ENCODE measurements at places on chromosomes 1 and 21.

DNA sequence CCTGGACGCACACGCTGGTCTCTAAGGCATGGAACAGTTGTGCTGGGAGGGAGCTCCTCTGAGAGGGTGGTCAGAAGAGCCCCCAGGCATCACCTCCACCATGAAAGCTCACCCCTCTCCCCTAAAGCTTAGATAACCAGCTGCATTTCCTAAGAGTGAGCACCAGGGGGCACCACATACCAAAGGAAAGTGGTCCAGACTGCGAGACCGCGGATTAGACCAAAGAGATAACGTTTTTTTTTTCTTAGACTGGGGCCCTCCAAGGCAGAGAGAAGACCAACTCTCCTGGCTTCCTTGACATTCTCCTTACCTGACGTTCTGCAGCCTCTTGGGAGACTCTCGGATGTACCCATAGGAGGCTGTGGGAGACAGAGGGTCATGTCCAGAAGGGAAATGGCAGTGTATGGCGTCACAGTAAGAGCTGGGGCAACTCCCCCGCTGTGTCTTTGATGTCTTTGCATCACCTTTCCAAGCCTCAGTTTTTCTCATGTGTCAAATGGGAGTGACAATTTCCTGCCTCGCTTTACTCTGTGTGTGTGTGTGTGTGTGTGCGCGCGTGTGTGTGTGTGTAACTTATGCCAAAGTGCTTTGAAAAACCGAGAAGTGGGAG is 12.3 kb upstream of the IFNLR1 start:
- DNase-seq = peak; percentile 76

- no peak for DNase-seq
Measured at GRCh38 chr1:24909388-24909898, 20.6 kb downstream of the RUNX3 start.

GRCh38 chr1:1918901-1919303 is at the start of gene TMEM52:
TMEM52 (minus strand) TSS chr1:1919279; CDS start chr1:1919265, 14 bp downstream.
- no peak for DNase-seq

GRCh38 chr1:41864471-41865040 is 54.2 kb downstream of the HIVEP3 start:
- DNase-seq = no peak

- no peak for DNase-seq
Measured at GRCh38 chr1:171807556-171807955, 26.1 kb downstream of the METTL13 start.

DNA sequence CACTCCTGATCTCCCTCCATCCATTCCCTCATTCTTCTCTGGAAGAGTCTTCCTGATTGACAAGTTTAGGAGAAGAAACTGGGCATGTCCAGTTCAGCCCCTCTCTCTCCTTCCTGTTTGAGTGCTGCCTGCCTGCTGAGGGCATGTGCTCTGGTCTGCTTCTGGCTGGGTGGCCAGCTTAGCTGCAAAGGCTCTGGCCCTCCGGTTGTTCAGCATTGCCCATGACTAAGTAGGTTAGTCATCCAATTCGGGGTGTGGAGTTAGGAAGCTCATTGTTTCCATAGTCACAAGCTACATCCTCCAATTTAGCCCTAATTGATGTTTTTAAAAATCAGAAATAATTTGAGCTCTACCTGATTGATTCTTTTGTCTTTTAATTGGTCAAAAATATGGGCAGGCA is 25.6 kb upstream of the PLA2G2E start:
- DNase-seq = no peak

DNA sequence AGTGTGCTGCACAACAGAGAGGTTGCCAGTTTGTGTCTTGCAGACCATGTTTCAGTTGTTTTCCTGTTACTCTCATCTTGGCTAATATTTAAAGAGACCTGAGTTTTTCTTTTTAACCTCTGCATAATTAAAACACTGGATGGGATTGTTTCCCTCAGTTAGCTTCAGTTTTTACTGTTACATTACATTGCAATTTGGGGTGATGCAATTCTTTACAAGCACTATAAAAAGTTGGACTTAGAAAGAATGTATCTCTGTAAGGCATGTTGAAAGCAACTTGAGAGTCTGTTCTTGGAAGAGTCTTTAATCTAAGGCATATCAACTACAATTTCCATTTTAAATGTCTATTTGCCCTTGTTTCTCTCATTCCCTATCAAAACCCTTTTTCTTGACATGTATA is 99.1 kb downstream of the DNM3 start:
- no peak for DNase-seq

DNA sequence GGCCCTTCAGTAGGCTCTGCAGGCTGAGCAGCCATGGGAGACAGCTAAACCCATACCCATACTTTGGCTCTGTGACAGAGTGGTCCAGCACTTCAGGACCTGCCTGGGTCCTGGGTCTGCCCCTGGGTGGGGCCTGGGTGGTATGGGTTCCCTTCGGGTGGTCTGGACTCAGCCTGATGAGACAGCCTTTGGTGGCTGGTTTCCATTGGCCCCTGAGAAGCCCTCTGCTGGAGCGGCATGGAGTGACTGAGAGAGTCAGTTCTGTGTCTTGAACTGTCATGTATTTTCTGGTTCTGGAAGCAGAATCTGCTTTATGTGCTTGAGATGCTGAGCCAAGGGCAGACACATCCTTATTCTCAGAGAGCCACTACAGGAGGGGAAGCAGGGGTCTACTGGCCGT is 31.3 kb upstream of the KCNA2 start:
- no peak for DNase-seq

DNA sequence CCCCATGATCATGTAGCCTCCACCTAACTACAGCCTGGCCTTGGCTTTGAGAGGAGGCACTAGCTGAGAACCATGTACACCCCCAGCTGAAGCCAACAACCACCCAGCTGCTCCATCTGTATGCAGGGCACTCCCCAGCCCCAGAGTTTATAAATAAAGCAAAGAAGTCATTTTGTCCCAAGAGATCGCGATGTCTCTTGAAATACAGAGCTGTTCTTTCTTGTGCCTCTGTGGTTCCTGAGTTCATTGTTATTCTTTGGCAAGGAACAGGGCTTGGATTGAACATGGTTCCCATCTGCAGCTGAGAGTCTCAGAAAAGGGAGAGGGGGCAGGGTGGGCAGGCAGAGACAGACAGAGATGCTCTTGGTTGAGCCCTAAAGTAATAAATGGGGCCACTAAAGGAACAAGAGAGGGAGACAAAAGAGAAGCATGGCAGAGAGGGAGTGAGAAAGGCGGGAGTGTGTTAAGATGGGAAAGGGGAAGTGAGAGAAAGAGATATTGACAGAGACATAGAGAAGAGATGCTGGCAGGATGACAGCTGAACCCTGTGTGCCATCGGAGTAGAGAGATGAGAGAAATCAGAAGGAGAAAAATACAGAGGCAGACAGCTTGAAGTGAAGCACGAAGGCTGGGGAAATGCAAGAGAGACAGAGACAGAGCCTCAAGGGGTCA is 63.3 kb downstream of the TNR start:
- DNase-seq = no peak

GRCh38 chr1:27011058-27011764 is 1.4 kb downstream of the TENT5B start:
- DNase-seq = no peak

GRCh38 chr1:110160538-110161100 is 10.3 kb downstream of the SLC6A17 start:
- no peak for DNase-seq
